ENCODE measurements at places on chromosomes 4 and X.

- DNase-seq: no peak
Measured at GRCh38 chr4:5704276-5704675, 4.1 kb downstream of the EVC2 start.

DNA sequence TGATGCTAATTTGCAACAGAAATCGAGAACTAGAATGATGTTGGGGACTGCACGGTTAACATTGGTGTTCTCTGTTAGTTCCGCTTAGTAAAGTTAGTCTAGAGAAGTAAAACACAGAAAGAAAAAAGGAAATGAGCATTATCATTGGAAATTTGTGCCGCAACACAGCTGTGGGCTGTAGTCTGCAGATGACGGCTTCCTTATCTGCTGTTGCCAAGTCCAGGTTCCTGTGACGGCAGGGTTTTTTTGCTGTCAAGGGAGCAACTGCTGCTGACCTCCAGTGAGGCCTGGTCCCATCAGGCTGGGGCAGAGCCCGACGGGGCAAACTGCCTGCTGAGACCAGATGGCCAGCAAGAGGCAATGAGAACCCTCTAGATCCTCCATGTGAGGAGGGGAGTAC, 38.9 kb upstream of the PHEX start:
- DNase-seq: no peak

DNA sequence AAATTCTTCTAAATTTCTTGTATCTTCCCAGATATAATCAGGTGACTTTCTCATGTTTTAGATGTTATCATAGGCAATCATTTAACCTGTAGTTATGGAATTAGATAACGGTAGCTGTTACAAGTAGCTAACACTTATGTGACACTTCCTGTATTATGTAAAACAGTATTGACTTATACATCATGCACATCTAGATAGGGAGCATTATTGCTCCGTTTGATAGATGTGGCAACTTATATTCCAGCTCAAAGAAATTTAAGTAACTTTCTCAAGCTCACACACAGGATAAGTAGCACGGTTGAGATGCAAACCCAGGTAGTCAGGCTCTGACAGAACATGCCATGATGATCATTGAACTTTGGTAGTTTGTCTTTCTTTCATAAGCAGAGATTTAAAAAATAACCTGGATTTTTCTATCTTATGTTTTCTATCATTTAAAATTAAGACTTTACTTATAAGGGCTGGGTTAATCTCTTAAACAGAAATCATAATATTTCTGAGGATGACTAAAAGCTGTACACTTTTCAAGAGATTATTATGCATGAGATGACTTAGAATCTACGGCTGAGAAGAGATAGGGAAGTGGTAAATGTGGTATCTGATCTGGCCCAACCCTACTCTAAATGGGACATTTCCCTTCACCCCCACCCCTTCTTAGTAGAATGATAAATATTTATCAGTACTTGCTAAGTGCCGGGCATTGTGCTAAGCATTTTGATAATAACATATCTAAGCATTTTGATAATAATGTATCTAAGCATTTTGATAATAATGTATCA, 69.1 kb upstream of the HPGD start:
- DNase-seq: peak; percentile 54

GRCh38 chrX:78796916-78797315, 49.4 kb downstream of the LPAR4 start:
- peak; percentile 9 for DNase-seq

- no peak for DNase-seq
Measured at GRCh38 chrX:153433781-153434285, 12.0 kb downstream of the TREX2 start.

DNA sequence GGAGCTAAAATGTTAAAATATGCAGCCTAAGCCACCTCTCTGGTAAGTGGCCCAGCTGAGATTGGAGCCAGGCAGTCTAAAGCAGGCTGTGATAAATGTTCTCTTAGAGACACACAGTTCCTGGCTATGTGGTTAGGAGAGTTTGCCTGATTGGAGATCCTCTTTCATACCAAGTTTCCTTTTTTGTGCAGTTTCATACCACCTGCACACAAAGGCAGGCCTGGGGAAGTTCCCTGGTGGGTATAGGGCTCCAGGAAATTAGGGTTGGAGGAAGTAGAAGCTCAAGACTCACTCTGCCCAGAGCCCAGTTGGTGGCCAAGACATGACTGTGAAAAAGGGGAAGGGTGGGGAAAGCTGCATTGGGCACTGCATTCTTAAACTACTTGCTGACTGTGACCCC, 16.9 kb downstream of the CYBB start:
- DNase-seq: peak; percentile 43

DNA sequence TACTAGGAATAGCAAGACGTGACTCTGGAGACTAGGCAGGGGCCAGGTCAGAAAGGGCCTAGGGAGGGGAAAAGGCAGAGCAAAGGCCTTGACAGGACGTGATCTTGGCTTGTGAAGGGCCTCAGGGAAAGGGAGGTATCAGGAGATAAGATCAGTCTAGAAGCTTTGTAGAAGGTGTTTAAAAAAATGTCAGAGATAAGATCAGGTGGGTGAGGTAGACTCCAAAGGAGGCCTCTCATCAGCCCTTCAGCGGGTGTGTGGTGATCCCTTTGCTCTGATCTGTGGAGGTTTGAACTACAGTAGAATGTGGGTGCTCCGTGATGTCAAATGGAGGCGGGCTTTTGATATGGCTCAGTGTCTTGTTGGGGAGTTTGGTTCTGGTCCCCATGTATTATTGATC, 78.8 kb upstream of the PRPS1 start:
- DNase-seq: peak; percentile 60

GRCh38 chr4:113783701-113784100, 22.2 kb upstream of the CAMK2D start:
- DNase-seq: no peak

GRCh38 chrX:44228621-44229020, 114.9 kb downstream of the EFHC2 start:
- no peak for DNase-seq

GRCh38 chr4:1367230-1367935, 20.4 kb downstream of the UVSSA start:
- DNase-seq: no peak
